ENCODE measurements at places on chromosomes 12 and 14.

- no peak for DNase-seq
These were observed 18.2 kb downstream of the PTGER2 start for GRCh38 chr14:52332269-52332668.

DNA sequence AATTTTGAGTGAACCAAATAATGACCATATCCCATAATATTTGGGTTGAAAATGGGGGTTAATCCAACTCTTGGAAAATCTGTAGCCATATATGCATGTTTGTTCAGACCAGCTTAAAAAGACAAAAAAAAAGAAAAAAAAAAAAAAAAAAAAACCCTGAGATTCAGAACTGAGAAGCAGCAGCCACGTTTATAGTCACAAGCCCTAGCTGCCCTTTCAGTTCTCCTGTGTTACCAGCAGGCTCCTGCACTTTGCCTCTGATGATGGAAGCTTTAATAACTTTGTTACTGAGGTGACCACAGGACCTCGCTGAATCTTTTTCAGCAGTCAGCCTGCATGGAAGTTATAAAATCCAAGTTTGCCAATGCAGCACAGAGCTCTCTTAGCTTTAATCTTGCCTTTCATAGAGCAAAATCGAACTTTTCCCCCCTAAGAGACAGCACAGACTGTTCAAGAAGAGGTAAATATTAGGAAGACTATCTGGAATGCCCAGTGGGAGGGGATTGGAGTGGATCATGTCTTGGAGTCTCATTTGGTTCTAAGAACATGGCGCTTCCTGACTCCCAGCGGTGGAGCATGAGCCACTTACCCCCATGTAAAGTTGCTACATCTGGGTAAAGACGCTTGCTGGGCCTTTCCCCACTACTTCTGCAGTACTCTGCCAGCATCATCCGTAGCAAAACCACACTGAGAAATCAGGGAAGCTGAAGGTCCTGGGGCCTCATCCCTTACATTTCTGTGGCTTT is 20.6 kb downstream of the GNG2 start:
- DNase-seq = no peak

DNA sequence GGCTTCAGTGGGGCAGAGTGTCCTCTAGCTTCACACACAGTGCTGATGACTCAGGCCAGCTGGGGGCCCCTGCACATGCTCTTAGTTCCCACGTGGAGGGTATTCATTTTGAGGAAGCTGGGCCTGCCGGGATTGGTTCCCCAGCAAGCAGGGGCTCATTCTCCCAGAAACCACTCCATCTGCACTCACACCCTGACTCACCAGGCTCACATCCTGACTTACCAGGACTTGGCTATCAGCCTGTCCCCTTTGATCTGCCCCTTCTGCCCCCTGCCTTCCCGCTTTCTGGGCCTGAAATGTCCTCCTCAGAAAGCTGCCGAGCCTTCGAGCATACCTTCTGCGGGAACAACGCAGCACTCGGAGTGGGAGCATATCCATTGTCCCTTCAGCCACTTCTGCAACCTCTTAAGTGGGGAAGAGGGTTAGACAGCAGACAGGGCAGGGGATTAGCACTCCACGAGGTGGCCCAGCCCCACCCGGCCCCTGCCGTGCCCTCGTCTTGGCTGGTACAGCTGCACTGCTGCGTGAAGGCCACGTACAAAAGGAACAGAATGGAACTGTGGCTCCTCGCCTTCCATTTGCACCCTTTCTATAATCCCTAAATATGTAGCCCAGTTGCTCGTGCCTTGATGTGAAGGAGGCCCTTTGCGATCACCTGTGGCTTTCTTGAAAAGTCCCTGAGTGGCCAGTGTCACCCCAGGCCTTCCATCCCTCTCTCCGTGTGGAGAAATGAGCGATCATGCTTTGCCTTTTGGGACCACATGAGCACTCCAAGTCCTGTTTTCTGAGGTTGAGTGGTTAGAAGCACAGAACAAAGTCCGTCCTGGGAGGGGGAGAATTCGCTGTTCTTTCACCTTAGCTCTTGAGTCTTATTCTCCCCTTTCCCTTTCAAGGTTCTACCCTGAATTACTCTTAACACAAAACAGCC is 26.1 kb downstream of the TPCN1 start:
- no peak for DNase-seq

GRCh38 chr12:38639625-38640024 is 265.8 kb downstream of the CPNE8 start:
- DNase-seq = no peak

- no peak for DNase-seq
These were observed 50.4 kb downstream of the ITPR2 start for GRCh38 chr12:26782372-26783130.

GRCh38 chr14:102403028-102403427 is 40.3 kb downstream of the TECPR2 start:
- no peak for DNase-seq

DNA sequence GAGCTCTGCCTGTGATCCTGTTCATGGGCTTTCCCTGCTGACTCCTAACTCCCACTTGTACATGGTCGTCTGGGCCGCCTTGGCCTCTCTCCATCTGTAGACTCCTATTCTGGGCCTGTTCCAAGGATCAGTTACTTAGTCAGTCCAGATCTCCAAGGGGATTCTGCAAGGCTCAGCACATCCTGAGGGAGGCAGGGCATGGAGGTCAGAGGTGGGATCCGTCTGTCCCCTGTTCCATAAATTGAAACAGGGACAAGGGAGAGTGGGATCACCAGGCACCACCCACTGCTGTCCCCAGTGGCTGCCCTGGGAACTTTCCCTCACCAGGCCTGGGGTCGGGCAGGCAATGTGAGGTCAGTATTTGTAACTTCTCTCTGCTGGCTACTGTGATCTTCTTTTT is 43.5 kb downstream of the KCTD10 start:
- DNase-seq = no peak
